AG10803 (cell line): ENCODE measurements at places on chromosomes 4 and X.

DNA sequence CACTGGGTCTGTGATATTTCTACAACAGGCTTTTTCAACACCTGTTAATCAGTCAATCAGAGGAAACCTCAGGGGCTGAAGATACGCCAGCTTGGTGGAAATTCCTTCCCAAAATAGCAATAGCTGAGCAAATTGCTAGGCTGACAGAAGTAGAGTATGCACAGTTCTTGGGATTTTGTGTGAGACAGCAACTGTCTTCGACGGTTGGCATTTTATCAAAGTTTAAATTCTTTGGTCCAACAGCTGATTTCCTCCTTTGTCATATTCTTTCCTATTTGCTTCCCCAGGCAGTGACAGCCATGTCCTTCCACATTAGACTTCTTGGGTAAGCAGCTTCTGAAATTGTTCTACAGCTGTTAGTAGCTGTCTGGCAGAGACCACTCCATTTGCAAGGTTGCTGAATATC, 8.0 kb upstream of the PALLD start:
- no peak for DNase-seq

- no peak for DNase-seq
Observed at GRCh38 chr4:113990886-113991285, 11.4 kb upstream of the ARSJ start.

- peak; percentile 55 for DNase-seq
Observed at GRCh38 chr4:16914208-16914607, 15.8 kb upstream of the LDB2 start.

- DNase-seq = no peak
Observed at GRCh38 chr4:1405636-1406393, 427 bp downstream of the NKX1-1 start.

DNA sequence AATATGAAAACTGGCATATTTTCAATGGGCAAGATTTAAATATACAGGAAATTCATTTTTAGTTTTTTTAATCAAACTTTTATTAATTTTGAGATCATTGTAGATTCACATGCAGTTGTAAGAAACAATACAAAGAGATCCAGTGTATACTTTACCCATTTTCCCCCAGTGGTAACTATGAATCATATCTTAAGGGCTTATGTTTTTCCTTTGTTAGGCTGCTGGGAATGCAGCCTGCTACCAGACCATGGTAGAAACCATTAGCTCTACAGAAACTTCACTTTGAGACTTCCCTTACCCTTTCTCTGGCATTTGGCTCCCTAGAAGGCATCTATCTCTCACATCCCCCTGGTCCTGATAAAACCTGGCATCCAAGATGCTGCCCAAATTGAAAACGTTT, 147.6 kb upstream of the EOLA2 start:
- DNase-seq = no peak

DNA sequence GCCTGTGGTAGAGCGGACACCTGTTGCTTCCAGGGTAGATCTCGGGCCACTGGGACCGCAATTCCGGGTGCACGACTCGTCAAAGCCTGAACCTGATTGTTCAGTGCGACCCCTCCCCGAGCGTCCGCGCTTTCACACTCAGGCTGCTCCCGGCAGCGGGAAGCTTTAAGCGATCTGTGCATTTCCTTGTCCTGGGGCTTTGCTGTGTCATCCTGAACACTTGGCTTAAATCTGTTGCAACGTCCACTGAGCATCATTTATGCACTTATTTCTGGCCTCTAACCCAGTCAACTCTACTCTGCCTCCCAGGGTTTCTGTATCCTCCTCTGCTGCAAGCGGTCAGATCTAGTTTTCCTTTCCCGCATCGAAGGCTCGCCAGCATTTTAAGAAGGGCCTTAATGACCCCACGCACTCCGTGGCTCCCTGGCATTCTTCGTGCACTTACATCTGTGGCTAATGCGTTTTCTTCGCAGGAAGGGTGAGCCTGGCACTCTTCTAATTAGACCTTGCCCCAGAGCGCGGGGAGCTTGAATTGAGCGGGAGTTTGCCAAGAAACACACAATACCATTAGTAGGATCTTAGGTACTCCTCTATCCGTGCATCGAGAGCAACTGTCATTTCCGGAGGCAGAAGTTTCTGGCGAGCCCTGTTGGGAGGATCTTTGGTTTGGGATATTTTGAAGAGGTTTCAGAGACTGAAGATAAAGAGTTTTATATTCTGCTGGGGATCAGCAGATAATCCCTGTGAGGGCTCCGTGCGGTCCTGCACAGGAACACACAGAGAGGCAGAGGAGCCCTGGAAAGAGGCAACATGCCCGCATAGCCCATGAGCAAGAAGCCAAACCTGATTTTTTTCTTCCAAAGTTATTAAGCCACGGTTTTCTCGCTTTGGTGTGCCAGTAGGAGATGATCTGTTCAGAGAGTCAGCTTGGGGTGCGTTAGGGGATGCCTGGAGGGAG, 654 bp upstream of the DDIT4L start:
- DNase-seq = peak; percentile 43

GRCh38 chr4:55820279-55820678, 689 bp downstream of the EXOC1L start:
- DNase-seq = no peak

- no peak for DNase-seq
Observed at GRCh38 chrX:106649523-106650428, 38.0 kb downstream of the RADX start.

- DNase-seq = peak; percentile 52
Observed at GRCh38 chr4:107115185-107115847, 79.2 kb upstream of the DKK2 start.

- no peak for DNase-seq
Observed at GRCh38 chr4:183435803-183436202, 8.6 kb upstream of the CDKN2AIP start.

DNA sequence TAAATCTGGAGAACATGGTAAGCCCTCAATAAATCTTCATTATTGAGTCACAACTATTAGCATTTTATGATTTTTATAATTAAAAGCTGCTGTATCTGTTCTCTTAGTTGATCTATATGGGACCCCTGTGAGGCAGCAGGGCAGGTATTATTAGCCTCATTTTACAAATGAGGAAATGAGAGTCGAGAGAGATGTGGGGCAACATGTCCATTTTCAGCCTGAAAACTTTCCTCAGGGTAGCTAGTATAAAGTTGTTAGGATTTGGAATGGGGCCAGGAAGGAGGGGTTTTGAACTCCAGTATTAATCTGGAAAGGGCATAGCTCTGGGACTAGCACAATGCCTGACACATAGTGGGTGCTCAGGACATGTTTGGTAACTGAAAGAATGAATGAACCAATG, 191.7 kb upstream of the GPC4 start:
- DNase-seq = no peak

GRCh38 chrX:131827935-131828334, 195.2 kb upstream of the STK26 start:
- no peak for DNase-seq

GRCh38 chr4:78984593-78984992, 45.4 kb upstream of the PAQR3 start:
- no peak for DNase-seq

- no peak for DNase-seq
Observed at GRCh38 chr4:102168580-102168979, 176.7 kb downstream of the SLC39A8 start.

DNA sequence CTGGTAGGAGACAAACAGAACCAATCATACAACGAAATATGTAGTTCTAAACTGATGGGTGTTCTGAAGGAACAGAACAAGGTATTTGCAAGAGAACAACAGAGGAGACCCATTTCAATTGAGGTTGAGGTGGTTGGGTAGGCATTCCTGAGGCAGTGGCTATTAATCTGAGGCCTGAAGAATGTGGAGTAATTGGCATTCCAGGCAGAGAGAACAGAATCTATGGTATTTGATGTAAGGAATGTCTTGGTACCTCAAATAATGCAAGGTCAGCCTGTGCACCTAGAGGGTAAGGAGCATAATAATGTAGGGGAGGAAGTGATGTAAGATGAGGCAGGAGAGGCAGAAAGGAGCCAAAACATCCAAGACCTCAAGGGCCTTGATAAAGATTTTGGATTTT, 109.5 kb upstream of the TEX13C start:
- no peak for DNase-seq

GRCh38 chrX:16797841-16798240, 11.6 kb downstream of the TXLNG start:
- DNase-seq = peak; percentile 63

GRCh38 chrX:71212536-71212935, 10.5 kb upstream of the GJB1 start:
- no peak for DNase-seq

DNA sequence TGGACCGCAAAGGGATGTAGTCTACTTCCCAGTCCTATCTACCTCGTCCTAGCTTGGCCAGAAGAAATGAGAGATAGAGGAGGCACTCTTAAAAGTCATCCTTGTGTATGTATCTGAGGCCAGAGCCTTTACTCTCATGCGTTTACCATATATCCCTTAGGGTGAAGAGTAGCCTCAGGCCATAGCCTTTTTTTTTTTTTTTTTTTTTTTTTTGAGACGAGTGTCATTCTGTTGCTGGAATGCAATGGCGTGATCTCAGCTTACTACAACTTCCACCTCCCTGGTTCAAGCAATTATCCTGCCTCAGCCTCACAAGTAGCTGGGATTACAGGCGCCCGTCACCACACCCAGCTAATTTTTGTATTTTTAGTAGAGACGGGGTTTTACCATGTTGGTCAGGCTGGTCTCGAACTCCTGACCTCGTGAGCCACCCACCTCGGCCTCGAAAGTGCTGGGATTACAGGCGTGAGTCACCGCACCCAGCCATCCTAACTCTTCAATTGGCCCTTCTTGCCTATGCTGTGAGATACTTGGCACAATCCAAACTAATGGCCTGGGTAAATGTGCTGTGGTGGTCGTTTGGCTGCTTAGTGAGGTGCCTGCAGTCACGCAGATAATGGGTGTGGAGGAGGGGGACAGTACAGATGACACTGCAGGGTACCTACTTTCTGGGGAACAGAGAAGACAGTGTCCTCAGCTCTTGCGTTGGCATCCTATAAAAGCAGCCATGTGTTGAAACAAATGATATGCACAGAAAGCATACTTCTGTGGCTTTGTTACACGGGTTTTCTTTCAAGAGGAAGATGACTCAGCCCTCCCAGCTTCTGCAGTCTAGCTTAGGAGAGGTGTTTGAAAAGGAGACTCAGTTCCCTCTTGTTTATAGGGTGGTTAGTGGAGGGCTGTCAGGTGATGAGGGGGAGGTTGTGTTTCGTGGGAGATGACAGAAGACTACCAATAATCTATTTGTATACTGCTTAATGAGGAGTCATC, 10.4 kb upstream of the DGAT2L6 start:
- DNase-seq = peak; percentile 31

DNA sequence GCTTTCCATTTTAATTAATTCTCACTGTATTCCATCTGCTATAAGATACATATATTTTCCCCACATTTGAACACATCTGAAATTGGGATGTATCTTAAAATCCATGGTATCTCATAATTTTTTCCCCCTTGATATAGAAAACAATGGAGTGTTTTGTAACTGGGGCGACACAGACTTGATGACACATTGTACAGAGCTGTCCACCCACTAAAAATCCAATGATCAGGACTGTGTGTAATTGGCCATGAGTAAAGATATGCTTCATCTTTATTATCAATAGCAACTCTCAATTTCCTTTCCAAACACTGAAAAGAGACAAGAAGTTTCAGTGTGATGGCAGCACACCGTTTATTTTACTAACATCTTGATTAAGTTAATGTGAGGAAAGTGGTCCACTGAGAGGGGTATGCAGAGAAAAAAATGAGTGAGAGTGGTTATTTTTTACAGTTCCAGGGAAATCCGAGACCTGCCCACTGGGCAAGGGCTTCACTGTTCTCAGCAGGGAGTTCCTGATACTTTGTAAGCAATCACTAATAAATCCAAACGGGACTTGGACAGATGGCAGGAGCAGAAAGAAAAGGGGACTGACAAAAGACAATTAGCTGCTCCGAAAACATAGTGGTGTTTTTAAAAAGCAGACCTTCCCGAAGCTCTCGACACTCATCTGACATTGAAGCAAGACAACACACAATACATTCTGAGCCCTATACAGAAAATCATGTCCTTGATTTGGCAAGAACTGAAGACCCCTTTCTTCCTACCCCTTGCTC, 149.4 kb downstream of the TSPAN5 start:
- no peak for DNase-seq

DNA sequence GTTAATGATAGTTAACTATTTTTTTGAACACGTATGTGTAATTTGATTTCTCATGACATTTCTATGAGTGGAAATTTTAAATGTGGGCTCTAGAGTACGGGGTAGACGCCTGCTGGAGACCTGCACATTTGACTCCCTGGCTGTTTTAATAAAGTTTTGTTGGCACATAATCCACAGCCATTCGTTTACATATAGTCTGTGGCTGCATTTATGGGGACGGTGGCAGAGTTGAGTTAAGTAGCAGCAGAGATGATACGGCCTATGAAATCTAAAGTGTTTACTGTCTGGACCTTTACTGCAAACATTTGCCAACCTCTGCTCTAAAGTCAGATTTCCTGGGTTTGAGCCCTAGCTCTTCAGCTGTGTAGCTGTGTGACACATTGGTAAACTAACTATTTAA, 118.8 kb downstream of the CHRNA9 start:
- DNase-seq = no peak
